ENCODE measurements at places on chromosomes 2 and 18.

- DNase-seq: no peak
Observed at GRCh38 chr2:11752906-11753305, 6.5 kb downstream of the LPIN1 start.

DNA sequence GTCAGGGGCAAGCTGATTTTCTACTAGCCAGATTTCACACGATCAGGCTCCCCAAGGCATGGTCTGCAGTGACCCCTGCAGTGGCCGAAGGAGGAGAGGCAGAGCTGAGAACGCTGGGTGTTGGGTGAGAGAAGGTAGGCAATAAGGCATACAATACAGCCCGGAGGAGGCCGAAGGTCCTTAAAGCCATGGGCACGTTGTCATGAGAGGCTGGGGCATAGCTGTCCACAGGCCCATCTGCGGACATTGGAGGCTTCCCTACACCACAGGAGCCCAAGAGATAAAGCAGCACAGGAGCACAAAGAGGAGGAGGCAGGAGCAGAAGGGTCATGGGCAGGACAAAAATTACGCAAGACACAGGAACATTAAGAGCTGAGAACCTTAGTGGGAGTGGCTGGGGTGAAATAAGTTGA lies 16.7 kb upstream of the BZW1 start:
- DNase-seq: no peak

- no peak for DNase-seq
Observed at GRCh38 chr2:12965540-12966269, 249.0 kb downstream of the TRIB2 start.

DNA sequence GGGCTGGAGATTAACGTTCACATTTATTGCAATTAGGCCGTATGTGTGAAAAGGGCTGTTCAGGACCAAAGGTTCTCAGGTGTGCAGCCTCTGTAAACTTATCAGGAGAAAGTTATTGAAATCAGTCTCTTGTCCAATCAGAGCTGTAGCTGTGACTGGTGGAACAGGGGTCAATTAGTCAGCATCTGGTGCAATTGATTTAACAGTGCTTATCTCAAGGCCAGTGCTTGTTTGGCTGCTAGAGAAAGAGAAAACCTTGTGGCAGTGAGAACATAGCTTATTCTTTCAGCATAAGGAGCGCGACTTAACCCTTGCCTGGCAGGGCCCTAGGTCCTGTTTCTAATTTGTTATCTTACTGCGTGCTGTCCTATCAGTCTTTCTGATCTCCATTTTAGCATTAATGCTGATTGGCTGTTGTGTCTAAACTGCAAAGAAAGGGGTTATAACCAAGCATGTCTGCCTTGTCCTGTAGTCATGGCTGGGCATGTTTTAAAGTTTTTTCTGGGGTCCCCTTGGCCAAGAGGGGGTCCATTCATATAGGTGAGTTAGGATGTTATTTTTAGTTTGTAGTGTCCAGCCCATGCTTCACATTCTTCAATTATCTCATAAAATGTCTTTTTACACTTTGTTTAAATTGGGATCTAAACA lies 66.4 kb downstream of the CYB5A start:
- no peak for DNase-seq

GRCh38 chr2:141490886-141491285 lies 639.9 kb downstream of the LRP1B start:
- no peak for DNase-seq
